ENCODE measurements at places on chromosomes 3 and 15.

GRCh38 chr15:37872661-37873060, 61.8 kb upstream of the TMCO5A start:
- no peak for DNase-seq

GRCh38 chr3:25603703-25604102, 61.0 kb downstream of the TOP2B start:
- DNase-seq = no peak

DNA sequence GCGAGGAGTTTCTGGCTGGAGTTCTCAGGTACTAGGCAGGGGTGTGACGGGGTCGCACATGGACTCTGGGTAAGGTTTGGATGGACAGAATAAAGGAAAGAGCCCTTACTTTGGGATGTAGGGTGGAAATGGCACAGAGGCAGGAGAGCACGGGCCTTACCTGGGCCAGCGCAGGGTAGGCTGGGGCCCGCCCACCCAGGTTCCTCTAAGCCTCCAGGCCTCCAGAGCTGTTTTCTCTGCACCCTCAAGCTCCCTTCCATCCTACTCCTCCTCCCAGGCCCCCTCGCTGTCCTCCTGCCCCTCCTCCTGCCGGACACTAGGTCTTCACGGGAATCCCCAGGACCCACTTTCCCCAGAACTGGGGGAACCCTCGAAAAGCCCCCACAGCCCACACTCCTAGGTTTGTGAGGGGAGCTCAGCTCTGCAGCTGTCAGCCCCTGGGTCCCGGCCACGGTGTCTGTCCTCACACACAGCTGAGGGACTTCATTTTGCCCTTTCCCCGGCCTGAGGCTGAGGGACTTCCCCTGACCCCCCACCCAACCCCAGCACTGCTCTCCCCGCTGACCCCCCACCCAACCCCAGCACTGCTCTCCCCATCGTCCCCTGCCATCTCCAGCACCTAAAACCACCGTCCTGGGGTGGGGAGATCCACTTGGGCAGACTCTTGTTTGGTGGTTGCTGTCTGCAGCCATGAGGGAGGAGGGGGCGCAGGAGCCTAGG, 53.0 kb upstream of the PCSK6 start:
- DNase-seq = no peak

DNA sequence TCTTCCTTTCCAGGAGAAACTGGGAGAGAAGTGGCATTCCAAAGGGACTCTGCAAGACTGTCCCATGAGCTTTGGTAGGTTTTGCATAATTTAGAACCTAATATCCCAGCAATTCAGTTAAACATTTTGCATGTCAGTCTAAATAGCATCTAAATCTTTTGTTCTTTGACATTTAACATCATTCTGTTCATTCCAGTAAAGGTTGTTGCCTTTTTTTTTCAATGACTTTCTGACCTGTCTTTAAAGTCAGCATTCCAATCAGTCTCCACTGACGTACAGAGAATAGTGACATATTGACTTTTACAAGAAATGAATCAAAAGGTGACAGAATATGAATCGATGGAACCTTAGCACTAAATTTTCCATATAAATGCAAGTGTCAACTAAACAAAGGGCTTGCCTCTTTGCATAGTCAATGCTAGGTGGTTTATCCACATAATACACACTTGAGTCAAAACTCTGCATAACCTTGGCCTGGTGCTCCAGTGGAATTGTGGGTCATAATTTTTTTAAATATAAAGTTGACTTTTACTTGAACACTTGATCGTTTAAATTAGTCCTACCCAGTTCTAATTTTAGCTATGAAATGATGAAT, 370.1 kb downstream of the CNTN6 start:
- DNase-seq = no peak

- DNase-seq = no peak
These were observed 19.6 kb upstream of the TASOR start for GRCh38 chr3:56702490-56703315.
